Fibroblast of the aortic adventitia (primary cell): ENCODE measurements at places on chromosomes 4 and X.
A peak's percentile ranks its signal among the peaks of the same experiment; 100 is the strongest.

DNA sequence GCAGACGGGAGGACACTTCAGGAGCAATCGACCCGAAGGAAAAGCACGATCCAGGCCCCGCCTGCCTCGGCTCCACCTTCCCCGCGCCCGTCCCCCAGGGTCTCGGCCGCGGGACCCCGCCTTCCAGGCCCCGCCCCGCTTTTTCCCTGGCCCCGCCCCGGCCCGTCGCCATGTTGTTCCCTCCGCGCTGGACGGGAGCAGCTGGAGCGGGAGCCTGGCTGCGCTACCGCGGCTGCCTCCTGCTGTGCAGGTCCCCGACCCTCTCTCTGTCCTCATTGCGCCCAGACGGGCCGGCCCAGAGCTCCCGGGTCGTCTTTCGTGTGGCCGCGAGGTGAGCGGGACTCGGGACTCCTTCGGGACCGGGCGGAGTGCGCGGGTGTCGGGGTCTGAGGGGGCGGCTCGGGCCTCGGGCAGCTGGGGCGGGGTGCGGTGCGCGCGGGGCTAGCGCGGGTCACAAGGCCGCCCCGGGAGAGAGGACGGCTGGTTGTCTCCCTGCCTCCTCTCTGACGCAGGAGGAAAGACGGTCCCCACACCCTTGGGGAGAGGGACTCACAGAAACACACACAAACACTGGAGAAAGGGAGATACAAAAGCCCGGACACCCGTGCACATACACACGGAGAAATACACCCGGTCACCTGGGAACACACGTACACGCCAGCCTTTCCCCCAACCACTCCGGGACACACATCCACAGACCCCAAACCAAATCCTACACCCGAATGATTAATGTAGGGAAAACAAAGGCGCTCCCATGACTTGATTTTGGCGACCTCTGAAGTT is at the start of gene RAB9A:
TSS of gene RAB9A (plus strand) at position 171 of the 783 bp plus-strand sequence. CDS start 19,619 bp downstream, outside the sequence.
- peak; percentile 66 for DNase-seq

DNA sequence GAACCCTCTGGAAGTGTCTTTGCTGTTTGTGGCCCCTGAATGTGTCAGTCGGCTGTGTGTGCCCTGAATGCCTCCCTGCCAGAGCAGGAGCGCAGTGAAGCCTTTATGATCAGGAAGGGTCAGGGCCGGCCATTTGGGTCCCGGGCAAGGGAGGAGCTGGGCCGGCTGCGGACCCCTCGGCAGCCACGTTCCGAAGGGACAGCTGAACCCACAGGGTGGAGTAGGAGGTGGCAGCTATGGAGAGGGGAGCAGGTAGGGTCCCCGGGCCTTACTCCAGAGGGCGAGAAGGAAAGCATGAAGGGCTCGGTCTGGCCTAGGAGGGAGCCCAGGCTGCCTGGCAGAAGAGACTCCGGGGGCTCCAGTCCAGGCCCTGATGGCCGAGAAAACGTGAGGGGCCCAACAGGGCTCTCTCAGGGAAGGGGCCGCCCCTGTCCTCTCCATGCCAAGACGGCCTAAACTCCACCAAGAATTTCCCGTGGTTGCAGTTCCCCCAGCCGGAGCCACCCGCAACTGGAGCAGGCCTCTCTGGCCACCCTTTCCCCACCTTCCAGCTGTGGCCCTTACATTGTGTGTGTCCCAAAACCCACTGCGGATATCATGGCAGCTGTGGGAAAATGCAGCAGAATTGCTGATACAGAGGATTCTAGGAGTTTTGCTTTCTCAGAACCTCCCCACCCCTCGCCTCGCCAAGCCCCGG is 182.2 kb upstream of the STK26 start:
- DNase-seq, result no peak

- DNase-seq, result no peak
Observed at GRCh38 chr4:120865985-120866384, 56.5 kb downstream of the PRDM5 start.

DNA sequence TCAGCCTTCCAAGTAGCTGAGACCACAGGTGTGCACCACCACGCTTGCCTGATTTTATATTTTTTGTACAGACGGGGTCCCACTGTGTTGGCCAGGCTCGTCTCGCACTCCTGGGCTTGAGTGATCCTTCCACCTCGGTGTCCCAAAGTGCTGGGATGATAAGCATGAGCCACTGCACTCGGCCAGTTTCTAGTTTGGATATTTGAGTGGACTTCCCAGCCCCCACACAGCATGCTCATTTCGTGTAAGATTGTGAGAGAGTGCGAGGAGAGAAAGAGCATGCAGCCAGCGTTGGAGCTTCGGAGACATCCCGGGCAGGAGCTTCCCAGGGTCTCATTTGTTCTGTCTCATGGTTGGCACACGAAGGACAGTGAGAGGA is 31.8 kb downstream of the ARSD start:
- DNase-seq, result no peak

DNA sequence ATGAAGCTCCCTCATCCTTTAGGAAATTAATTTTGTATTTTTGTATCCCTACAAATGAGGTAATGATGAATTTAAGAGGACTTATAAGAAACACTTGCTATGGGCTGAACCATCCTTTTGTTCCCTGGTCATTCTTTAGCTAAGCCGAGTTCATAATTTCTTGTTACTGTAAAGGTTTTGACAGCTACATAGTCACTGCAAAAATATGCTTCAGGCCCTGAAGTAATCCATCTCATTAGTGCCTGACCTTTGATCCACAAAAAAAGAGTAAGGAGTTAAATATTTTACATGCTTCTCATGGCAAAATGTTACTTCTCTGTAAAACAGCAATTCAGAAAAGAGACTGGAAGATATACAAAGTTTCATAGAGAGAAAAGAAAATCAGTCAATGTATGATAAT is 290.6 kb upstream of the SLIT2 start:
- DNase-seq, result peak; percentile 78

DNA sequence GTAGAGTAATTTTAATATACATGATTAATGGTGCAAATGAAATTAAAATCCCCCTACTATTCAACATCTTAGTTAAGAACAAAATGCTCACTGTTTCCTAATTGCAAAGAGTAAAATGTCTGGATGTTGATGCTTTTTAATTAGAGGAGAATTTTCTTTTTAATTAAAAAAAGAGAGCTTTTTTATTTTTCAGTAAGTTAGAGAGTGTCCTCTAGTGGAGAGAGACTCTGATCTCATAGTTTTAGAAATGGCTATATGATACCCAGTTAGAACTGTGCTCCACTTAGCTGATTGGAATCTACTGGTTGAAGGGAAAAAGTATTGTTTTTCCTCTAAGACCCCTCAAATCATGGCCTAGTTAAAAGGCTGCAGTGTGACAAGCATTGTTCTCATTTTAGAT is 312.0 kb upstream of the MAGEB2 start:
- DNase-seq, result peak; percentile 34

- DNase-seq, result no peak
Observed at GRCh38 chrX:109959356-109959871, 43.5 kb upstream of the TMEM164 start.

- no peak for DNase-seq
Observed at GRCh38 chr4:95693594-95693993, 144.8 kb upstream of the UNC5C start.

DNA sequence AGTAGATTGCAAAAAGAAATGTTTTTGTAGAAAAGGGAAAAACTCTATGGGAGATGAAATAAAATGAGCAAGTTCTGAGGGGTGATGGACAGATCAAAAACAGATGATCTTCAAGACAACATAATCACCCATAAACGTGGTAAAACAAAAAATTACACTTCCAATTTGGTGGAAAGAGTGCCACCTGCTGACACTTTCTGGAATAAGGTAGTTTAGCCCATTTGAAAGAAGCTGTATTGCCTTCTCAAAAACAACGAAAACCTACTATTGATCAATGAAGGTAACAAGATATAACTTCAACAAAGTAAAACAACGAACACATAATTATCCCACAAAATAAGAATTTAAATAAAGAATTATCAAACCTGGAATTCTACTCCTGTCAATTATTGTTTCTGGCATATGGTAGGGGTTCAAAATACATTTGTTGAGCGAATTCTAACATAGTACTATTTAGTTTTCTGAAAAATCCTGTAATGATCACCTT is 2.5 kb downstream of the COQ2 start:
- peak; percentile 80 for DNase-seq
